ENCODE measurements at places on chromosomes 6 and 20.

DNA sequence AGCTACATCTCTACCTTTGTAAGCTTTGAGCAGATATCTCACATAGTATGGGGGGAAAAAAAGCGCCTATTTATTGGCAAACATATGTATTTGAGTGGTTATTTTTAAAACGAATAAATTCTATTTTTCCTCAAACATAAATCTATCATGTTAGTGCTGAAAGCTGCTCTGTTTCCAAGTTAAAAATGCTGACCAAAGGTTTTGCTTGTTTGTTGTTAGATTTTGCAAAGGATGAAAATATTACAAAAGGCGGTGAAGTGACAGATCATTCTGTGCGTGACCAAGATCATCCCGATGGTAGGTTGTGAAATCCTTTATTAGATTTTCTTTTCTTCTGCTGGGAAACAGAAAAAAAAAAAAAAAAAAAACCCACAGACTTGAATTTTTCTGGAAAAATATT, 605.9 kb downstream of the KIF16B start:
- no peak for DNase-seq

- no peak for DNase-seq
Measured at GRCh38 chr6:64081453-64081852, 445.9 kb downstream of the PHF3 start.

DNA sequence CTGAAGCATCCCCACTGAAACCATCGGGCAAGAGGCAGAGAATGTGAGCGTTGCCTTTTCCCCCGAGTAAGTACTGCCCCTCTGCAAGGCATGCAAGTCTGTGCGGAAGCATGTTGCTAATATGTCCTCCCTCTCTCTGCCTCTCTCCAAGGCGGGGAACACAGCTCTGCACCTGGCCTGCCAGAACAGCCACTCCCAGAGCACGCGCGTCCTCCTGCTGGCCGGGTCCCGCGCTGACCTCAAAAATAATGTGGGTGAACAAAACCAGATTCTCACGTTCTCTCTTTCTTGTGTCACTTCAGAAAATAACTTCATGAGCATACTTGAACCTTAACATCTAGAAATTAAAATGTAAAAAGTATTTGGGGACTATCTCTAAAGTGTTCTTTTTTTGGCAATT, 26.4 kb downstream of the LYRM2 start:
- no peak for DNase-seq

GRCh38 chr6:75397656-75398465, 95.7 kb downstream of the FILIP1 start:
- no peak for DNase-seq

DNA sequence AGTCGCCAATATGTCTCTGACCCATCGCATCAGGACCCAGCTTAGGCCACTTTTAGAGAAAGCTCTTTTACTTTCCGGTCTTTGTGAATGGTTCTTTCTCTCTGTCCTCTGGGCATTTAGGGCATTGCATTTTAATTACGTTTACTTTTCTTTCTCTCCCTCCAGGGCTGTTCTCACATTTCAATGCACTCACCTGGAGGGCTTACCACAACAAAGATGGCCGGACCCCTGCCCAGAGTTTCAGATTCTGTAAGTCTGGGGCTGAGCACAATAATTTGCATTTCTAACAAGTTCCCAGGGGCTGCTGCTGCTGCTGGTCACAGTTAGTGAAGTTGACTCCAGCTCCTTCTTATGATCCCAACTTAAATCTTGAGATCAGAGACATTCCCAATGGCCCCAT, 3.0 kb downstream of the ANKRD66 start:
- no peak for DNase-seq

DNA sequence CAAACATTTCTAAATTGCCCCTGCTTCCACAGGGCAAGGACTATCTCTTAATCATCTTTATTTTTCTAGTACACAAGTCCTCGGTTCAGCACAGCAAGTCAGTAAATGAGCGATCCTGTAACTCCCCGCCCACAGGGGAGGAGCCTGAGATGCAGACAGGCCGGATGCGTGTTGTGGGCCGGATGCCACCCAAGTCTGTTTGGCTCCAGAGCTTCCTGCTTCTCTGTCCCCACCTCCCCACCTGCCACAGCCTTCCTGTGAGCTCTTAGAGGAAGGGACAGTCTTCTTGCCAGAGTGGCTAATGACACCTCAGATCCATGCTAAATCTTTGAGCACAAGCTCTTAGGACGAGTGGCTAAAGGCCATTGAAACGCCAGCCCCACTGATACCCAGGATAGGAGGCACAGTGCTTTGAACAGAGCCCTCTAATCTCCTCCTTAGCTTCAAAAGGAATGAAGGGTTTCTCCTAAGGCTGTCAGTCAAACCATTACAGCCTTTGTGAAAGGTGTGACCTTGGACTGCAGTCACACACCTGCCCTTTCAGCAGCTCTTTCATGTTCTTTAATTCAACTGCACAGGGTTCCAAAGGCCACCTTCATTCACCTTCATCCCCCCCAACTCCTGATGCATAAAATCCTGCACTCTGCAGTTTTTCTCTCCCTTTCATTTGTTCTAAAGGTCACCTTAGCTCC, 264.3 kb downstream of the TFAP2C start:
- peak; percentile 19 for DNase-seq

DNA sequence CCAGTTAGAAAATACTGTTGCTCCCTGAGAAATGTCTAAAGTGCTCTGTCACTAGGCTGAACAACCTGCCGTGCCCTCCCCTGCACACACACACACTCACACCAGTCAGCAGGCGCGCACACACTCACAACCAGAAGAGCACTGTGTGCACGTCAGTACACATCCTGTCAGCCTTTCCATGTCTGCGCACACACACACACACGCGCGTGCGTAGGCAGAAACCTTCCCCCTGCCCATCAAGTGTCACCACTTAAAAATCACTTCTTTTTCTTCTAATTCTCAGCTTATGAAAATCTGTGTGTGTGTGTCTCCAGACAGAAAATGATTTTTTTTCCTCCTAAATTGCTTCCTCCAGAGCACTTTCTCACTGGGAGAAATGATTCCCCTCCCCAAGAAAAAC, 100.3 kb downstream of the EDN3 start:
- DNase-seq, result peak; percentile 32

DNA sequence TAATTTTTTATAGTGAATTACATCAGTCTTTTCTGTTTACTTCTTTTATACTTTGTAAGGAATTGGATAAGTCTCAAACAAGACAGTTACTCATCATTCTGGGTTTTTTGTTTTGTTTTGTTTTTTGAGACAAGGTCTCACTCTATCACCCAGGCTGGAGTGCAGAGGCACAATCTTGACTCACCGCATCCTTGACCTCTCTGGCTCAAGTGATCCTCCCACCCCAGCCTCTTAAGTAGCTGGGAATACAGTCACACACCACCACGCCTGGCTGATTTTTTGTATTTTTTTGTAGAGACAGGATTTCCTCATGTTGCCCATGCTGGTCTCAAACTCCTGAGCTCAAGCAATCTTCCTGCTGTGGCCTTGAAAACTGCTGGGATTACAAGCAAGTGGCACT, 524.3 kb downstream of the EYS start:
- DNase-seq, result no peak
